ENCODE measurements at places on chromosomes 3 and 15.

- DNase-seq: no peak
These were observed 64.8 kb upstream of the LMCD1 start for GRCh38 chr3:8436661-8437287.

DNA sequence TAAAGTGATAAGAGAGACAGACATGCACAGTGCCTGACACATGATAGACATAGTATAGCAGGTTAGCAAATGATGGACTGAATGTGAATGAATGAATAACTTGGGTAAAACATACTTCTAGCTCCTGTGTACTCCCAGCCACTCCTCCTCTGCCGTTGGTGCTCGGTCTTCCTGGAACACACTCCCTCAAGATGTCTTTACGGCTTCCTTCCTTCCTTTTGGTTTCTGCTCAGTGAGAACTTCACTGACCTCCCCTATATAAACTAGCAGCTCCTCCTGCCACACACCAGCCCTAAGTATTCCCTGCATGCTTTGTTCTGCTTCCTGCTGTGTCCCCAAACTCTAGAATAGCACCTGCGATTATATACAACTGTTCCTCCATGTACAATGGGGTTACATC is 50.2 kb downstream of the RAD54L2 start:
- DNase-seq: no peak

GRCh38 chr3:141049681-141050080 is 1.5 kb upstream of the SPSB4 start:
- no peak for DNase-seq

DNA sequence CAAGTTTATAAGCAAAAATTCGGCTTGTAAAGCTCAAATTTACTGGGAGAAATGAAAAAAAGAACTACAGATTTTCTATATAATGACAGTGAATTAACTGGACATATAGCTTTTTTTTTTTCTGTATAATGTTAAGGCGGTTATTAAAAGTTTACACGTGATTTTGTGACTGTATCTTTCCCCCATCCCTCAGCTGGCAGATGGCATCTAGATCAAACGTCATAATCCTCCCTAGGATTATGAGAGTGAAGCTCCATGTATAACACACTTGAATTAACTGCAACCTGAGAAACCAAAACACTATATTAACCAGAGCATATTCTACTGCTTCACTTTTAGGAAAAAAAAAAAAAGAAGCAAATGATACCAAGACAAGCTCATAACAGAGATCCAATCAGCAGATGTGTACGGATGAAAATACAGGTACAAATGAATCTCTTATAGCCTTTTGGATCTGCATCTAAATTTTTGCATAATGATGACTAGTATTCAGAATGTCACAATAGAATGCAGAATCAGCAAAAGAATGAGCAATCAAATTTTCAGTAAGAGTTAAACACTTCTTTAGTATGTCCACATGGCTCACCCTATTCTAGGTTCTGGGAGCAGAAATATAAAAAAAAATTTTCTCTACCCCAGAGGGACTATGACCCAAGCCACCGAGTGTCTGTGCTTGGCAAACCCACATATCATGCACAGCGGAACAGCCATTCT is 12.4 kb downstream of the MOBP start:
- DNase-seq: no peak

- no peak for DNase-seq
These were observed 51.8 kb upstream of the DGKG start for GRCh38 chr3:186413615-186414415.

GRCh38 chr3:63951492-63952247 is 39.5 kb upstream of the SCAANT1 start:
- no peak for DNase-seq

DNA sequence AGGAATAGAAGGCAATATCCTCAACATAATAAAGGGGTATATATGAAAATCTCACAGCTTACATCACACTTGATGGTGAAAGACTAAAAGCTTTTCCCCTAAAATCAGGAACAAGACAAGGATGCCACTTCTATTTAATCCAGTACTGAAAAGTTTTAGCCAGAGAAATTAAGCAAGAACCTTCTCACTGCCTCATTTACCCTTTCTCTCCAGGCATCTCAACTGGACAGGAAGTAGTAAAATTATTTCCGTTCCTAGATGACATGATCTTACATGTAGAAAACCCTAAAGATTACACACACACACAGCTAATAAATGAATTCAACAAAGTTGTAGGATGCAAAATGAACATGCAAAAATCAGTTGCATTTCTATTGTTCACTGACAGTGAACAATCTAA is 11.2 kb downstream of the SCAP start:
- DNase-seq: no peak

DNA sequence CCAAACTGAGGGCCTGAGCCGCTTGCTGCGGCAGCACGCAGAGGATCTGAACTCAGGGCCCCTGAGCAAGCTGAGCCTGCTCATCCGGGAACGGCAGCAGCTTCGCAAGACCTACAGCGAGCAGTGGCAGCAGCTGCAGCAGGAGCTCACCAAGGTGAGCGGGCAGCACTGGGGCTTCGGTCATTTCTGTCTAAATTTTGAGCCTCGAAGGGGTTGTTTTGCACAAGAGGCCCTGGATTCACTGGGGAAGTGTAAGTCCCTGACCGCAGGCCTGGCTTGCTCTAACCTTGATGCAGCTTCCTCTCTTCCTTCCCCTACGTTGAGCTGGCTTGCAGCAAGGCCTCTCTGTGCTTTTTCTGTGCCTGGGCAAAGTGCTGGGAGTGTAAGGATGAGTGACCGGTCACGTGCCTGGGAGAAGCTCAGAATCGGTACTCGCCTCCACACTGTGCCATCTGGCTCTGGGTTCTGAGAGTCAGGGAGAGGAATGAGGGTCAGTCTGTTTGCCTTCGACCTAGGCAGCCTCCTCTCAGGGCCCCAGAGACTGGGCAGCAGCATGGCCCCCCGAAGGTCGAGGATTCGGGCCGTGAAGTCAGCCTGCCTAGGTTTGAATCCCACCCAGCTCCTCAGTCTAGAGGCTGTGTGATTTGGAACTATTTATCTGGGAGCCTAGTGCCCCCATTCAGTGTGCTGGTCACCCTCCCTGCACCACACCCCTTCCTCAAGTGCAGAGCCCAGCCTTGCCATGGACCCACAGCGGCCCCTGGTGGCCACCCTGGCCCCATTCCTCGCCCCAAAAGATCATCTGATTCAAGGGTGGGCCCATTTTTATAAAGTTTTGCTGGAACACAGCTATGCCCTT is 1.4 kb downstream of the FES start:
- DNase-seq: peak; percentile 49

DNA sequence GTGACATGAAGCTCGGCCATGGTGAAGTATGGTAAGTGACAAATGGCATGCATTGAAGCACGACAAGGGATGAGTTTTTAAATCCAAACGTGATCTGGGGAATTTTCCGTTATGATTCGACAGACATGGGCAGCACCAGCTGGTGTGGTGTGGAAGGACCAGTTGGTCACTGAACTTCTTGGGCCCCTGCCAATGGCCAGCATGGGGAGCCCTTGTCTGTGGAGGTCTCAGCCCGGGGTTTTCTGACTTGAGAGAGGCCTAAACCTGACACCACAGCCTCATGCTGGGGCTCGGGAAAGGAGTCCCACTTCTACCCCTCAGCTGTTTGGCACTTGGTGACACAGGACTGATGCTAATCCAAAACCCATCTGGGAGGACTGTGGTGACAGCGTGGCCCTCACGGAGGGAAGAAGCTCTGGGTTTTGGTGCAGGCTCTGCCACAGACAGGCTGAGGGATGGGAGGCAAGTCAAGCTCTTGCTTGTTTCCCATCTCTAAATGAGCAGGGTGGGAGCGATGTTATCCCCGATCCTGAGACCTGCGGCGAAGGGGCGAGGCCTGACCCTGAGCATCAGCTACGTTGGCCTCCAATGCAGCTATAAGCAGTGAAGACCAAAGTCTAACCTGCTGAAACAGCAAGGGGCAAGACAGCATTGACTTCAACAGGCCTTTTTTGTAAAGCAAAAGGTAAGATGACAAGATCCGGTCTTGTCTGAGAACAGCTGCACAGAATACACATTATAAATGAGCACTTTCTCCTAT is 69.5 kb downstream of the ATP1B3 start:
- DNase-seq: no peak

DNA sequence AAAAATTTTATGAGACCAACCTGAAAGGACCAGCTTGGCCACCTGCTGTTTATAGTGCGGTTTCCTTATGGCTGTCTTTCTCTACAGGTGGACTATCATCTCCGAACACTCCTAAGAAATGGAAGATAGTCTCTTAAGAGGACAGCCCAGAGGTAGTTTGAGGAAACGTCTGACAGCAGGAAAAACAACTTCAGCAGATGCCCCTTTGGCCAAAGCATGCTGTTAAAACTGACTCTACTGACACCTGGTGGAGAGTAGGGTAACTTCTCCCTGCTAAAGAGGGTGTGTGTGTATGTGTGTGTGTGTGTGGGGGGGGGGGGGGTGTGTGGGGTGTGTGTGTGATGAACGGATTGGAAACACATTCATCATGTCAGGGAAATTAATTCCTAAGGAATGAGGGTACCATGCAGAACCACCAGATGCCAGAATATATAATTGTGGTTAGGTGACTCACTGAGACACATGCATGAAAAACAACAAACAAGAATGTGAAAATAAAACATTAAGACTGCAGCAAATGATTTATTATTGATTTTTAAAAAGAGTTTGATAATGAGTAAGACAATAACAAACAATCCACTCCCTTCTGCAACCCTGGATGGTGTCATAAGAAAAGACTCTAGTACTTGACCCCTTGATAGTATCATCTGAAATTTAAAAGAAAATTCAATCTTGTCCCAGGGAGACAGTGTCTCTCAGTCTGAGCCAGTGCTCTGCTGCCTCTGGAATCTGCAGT is 256.5 kb downstream of the THRB start:
- DNase-seq: no peak

DNA sequence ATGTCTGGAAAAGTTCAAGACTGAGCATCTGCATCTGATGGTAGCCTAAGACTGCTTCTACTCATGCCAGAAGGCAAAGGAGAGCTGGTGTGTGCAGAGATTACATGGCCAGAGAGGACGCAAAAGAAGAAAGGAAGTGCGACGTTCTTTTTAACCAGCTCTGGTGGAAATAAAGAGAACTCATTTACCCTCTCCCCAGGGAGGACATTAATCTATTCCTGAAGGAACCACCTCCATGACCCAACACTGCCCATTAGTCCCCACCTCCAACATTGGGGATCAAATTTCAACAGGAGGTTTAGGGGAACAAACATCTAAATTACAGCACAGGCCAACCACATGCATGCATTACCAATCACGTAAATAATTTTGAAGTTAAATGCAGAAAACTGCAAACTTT is 1.5 kb upstream of the NCK1 start:
- DNase-seq: no peak

Measured in effector memory CD4-positive, alpha-beta T cell (primary cell).